NCI-H1105 treated with DMSO at 0.1 percent for 48 hours (cell line): ENCODE measurements at places on chromosomes 12 and 14.

DNA sequence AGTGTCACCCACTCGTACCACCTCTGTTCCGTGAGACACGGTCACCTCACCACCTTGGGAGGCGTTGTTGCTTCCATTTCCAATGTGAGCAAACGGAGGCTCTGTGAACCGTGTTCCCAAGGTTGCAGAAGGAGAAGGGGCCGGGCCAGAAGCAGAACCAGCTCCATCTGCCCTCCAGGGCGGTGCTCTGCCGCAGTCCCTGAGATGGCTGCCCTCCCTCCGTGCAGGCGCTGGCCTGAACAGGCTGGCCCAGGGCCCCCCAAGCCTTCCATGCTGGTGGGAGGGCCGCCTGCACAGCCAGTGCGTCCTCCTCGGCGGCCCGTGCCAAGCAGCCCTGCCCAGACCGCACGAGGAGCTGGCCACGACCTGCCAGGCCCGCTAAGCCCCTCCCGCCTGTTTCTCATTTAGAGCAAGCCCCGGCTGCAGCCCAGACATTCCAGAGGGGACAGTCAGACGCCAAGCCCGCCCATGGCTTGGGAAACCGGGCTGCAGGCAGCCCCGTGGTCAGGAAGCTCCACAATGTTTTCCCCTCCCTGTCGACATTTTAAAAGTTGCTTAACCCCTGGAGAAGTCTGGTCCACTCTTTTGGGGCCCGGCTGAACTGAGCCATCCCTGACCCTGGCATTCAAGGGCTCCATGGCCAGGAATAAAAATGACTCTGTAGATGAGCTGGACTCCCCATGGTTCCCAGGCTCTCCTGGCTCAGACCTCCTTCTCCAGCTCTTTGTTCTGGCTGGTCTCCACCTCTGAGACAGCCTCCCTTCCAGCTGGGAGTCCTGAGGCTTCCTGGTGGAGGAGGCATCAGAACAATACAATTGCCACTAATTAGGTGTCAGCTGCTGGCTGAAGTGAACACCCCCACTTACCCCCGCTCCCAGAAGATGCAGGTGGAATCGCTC, 236.0 kb downstream of the BCL11B start:
- no peak for DNase-seq

DNA sequence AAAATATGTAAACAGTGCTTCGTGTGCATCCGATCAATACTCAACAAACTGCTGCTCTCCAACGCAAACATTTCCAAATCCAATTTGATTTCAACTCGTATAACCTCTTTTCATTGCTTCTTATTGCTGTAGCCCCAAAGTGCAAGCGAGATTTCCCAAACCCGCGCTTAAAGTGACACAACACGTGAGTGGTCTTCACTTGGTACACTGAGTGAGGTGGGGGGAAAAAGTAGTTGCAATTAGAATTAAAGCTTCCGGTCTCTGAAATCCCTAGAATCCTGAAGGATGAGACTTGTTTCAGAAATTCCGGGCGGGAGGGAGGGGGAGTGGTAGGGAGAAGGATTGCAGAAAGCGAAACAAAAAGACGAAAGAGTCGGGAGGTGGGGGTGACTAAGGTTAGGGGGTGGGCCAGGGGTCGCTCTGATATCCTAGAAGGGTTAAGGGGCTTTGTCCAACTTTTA, 387.5 kb downstream of the BCAT1 start:
- DNase-seq: peak; percentile 44

DNA sequence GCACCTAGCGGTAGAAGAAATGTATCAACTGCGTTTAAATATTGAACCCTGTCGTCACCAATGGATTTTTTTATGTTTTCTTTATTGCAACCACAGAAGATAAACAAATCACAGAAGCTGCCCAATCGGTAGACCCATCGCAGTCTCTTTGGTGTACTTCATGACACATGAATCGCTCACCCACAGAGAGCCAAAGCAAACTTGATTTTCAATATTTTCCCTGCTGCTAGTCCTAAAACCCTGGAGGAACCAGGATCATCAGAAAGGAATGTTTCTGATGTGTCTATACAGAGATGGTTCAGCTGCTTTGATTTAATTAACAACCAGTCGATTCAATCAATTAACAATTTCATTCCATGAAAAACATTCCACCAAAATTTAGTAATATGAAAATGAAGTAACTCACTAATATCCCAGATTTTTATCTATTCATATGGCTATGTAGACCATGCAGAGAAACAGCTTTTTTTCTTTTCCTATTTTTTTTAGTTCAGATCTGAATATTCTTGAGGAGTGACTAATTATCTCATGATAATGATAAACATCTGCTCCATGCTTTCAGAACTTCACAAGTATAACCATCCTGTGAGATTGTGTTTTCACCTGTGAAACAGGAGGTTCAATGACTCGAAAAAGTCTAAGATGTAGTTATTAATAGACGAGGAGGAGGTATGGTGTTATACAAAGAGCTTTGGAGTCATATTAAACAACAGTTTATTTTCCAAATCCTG, 46.1 kb downstream of the DIO2 start:
- DNase-seq: no peak

DNA sequence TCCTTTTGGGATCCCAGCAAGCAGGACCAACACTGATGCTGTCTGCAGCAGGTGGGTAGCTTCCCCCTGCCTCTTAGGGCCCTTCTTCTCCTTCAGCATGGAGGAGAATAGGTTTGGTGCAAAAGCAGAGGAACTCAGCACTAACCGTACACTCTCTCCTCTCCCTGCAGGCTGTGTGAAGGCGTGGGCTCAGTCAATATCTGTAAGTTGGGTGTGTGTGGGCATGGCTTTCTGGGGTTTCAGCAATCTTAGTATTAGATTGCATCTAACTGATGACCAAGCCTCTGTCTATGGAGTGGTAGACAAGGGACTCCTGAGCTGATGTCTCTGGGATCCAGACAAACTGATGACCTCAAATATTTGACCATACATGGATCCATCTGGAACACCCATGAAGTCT, 14.3 kb downstream of the KRT85 start:
- no peak for DNase-seq

- DNase-seq: no peak
These were observed 19.6 kb downstream of the HCFC2 start for GRCh38 chr12:104083769-104084475.

- no peak for DNase-seq
These were observed 5.5 kb upstream of the PAX9 start for GRCh38 chr14:36655963-36656686.

GRCh38 chr12:28555748-28556147, 365.5 kb downstream of the CCDC91 start:
- DNase-seq: no peak

DNA sequence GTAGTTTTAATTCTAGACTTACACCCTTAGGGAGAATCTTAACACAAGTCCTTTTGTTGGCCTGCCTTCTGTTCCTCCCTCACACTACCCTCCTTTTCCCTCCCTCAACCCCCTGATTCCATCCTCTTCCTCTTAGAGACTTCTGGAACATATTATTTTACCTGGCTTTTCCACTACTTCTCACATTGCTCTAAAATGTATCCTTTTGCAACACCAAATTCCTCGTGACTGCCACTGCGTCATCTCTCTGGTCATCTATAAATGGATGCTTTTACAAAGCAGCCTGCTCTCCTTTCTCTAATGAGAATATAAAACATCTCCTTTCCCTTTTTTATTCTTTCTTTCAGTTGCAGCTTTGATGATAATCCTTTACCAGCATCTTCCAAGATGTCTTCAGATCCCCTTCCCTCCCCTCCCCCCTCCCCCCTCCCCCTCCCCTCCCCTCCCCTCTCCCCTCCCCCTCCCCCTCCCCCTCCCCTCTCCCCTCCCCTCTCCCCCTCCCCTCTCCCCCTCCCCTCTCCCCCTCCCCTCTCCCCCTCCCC, 93.6 kb downstream of the DIP2B start:
- no peak for DNase-seq

DNA sequence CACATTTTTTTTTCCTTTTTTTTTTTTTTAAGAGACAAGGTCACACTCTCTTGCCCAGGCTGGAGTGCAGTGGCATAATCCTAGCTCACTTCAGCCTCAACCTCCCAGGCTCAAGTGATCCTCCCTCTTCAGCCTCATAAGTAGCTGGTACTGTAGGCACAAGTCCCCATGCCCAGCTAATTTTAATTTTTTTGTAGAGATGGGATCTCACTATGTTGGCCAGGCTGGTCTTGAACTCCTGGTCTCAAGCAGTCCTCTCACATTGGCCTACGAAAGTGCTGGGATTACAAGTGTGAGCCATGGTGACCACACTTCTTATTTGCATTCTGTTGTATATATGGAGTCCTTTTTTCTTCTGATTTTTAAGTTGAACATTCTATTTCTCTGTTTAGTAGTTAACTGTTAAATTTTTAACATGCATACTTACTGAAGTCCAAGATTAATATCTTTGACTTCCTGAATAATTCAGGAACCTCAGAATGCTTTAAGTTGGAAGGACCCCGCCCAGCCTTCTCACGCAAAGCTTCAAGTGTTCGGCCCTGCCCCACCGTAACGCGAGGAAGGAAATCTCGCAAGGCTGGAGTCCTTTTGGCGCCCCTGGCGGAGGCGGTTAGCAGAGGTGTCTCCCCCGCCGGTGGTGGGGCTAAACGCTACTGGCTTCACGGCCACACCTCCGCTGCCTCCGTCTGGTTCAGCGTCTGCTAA, 21.6 kb downstream of the SPATS2 start:
- DNase-seq: no peak

GRCh38 chr12:101829639-101830366, 956 bp downstream of the GNPTAB start:
- peak; percentile 55 for DNase-seq

DNA sequence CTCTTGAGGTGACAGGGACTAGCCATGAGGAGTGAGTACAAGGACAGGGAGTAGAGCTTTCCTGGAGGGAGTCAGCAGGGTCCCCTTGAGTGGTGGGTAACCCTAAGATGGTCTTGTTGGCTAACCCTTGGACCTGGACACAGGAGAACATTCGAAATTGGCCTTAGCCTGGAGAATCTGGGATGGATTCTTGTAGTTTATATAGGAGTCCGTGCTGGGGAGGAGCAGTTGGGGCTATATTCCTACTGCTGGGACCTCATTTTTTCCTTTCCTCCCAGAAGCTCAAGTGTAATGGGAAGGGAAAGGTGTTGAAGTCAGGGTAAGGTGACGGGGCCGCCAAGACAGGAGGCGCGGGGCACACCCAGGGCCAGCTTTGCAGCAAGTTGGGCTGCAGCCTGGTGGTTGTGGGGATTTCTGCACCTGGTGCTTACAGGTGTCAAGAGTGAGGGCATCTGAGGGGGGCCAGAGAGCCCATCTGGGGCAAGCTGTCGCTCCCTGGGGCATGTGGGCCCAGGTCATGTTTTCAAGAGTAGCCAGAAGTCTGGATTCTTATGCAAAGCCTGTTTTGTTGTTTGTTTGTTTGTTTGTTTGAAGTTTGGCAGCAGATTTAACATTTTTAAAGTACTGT, 5.1 kb downstream of the BCL7A start:
- no peak for DNase-seq

DNA sequence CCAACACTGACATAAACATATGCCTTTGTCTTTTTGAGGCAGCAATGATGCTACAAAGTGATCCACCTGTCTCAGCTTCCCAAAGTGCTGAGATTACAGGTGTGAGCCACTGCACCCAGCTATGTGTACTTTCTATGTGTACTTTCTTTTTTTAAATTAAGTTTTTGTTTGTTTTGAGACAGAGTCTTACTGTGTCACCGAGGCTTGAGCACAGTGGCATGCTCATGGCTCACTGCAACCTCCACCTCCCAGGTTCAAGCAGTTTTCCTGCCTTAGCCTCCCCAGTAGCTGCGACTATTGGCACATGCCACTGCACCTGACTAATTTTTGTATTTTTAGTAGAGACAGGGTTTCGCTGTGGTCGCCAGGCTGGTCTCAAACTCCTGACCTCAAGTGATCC, 172.5 kb upstream of the ALG10B start:
- no peak for DNase-seq

DNA sequence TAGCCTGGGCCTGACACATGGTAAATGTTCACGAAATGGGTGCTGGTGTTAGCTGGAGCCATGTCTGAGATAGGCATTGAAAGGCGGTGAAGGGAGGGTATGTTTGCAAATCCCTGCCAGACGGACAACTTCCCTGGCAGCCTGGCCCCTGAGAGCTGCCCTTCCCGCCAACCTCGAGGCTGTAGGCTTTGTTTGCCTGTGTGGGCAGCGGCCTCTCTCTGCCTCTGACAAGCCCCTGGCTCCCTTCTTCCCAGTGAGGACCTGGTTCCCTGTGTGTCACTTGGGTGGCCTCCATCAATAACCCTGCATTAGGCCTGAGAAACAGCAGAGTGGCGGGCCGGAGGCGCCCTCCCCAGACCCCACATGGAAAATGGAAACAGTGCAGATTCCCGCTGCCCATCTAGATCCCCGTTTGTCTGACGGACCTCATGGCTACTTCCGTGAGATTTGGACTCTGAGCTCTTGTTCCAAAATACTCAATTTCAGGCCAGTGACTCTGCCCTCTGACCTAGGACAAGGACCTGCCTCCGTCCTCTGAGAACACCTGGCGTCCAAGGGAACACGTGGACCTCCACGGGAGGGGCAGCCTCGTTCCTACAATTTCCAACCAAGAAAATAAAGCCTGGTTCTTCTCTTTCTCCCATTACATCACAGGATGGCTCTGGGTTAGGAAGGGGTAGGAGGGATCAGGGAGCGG, 325.5 kb downstream of the DPF3 start:
- no peak for DNase-seq

DNA sequence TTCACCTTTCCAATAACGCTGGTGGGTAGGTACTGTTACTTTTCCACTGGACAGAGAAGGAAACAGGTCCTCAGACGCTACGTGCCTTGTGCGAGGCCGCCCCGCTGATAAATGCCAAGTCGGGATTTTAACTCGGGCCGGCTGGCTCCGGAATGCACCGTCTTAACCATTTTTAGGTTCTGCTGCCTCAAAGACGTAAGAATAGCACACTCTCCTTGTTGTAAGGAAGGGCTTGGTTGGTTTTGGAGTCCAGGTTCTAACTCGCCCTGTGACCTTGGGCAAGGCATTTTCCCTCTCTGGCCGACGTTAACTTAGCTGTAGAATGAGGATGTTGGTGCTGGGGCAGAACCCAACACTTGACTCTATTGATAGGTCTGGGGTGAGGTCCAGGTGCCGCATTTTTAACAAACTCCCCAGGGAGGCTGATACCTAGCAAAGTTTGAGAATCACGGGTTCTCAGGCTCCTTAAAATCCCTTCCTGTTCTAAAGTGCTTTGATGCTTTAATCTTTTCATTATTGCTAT, 814 bp downstream of the ANKRD13A start:
- no peak for DNase-seq

DNA sequence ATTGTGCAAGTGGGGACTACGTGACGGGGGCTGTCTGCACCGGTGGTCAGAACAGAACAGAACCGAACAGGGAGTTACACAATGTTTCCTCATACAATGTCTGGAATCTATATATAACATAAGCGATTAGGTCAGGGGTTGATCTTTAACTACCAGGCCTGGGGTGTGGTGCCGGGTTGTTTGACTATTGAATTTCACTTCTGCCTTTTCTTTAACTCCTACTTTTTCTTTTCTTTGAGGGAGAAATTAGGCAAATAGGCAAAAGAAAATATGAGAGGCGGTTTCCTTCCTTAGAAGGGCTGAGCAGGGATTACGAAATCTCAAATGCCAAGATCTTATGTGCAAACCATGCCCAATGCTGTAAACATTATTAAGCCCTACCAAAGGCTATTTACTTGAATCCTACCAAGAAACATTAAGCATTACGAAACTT, 140.3 kb downstream of the SLC38A6 start:
- no peak for DNase-seq

GRCh38 chr12:62028536-62028935, 231.7 kb upstream of the USP15 start:
- no peak for DNase-seq
